ENCODE measurements at places on chromosomes 3 and 15.

GRCh38 chr15:28118531-28118930 is 19.4 kb upstream of the OCA2 start:
- DNase-seq = no peak

- no peak for DNase-seq
Measured at GRCh38 chr3:32975891-32976595, 24.6 kb downstream of the CCR4 start.

- no peak for DNase-seq
Measured at GRCh38 chr3:194158942-194159439, 23.0 kb downstream of the HES1 start.

DNA sequence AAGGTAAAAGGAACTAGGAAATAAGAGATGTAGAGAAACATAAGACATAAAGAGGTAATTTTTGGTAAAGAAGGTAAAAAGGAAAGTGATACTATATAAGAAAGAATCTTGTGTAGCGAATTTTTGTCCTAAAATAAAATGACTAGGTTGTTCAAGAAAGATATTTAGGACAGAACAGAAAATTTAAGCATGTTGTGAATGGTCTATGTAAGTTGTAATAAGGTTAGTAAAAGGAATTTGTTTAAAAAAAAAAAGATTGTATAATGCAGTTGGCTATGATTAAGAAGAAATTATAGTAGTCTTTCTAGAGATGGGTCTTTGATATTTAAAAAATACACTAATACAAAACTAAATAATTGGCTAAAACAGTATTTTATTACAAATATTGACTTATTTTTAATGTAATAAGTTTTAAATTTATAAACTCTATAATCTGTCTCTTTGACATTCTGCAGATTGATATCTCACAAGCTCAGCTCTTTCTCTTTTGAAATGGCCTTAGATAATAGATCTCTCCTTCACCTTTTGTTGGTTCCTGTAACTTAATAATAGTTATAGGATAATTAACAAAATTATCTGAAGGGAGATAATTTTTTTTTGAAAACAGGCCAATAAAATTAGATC is 3.7 kb upstream of the SLC41A3 start:
- no peak for DNase-seq

GRCh38 chr15:85620690-85621049 is 174.1 kb downstream of the KLHL25 start:
- no peak for DNase-seq

- DNase-seq = peak; percentile 19
Measured at GRCh38 chr3:172622916-172623700, 87.8 kb downstream of the NCEH1 start.

DNA sequence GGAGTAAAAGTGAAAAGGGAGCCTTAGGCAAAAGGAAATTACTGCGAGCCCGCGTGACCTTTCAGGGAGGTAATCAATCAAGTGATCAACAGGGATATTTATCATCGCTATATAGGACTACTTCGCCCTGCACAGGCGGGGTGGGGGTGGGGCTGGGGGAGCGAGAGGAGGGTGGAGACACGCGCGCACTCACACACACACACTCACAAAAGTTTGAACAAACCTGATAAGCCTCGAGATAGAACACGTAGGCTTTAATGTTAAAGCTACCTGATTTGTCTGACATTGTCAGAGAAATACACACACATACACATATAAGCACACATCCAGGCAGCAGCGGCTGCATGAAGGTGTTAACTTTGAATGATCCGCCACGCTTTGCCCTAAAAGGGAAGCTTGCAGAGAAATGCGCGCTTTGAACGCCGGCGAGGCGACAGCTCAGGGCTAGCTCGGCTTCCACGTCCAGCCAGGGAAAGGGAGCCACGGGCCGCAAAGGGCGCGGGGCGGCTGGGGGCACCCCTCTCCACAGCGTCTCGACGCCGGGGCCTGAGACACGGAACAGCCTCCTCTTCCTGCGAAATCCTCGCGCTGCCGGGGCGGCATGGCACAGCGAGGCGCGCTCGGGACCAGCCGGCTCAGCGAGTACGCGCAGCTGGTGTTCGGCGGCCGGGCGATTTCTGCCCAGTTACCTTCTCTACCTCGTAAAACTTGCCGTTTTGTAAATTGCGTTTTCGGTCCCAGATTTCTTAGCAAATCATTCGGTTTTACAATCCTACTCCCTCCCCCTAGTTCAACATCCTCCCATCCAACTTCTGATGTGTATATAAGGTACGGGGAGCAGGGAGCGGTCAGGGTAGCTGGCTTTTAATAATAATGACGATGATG is 4.8 kb upstream of the MECOM start:
- DNase-seq = peak; percentile 13

DNA sequence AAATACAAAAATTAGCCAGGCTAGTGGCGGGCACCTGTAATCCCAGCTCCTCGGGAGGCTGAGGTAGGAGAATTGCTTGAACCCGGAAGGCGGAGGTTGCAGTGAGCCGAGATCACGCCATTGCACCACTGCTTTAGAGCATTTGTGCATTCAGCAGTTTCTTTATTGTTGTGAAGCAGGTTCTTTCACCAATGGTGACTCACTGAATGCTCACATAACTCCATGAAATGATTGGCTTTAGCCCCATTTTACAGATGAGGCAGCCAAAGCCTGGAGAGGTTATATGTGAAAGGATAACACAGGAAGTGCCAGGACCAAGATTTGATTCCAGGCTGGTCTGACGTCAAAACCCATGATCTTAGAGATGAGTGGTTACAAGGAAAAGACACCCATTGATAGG is 195.2 kb downstream of the SLCO3A1 start:
- DNase-seq = no peak

DNA sequence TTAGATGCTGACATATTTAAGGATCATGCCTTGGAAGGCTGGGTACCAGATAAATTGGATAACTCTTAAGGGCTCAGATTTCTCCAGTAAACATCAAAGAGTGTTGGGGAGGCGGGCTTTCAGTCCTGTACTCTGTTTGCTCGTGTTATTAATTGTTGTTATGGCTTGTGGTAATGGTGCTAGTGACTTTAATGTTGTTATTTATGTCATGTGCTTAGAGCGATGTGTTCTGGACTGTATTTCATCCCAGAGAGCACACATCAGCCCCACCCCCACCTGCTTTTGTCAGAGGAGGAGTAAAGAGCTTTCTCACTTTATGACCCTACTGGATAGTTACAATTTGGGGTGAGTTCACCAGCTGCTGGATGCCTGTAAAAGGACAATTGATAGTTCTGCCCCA is 386.3 kb downstream of the EPHB1 start:
- no peak for DNase-seq

DNA sequence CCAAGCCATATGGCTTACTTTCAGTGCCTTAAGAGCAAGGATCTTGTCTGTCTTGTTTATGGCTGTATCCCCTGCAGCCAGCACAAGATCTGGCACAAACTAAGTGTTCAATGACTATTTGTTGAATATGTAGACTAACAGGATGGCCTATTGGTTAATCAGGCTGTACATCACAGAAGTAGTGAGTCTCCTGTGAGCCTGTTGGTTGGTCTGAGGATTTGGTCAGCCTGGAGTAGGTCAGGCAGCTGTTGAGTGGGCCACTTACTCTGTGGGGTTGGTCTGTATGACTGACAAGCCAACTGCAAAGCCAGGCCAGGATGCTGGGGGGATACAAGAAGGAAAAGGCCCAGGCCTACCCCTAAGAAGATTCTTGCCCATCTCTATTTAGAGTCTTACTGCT is 33.4 kb upstream of the CILP start:
- DNase-seq = no peak

DNA sequence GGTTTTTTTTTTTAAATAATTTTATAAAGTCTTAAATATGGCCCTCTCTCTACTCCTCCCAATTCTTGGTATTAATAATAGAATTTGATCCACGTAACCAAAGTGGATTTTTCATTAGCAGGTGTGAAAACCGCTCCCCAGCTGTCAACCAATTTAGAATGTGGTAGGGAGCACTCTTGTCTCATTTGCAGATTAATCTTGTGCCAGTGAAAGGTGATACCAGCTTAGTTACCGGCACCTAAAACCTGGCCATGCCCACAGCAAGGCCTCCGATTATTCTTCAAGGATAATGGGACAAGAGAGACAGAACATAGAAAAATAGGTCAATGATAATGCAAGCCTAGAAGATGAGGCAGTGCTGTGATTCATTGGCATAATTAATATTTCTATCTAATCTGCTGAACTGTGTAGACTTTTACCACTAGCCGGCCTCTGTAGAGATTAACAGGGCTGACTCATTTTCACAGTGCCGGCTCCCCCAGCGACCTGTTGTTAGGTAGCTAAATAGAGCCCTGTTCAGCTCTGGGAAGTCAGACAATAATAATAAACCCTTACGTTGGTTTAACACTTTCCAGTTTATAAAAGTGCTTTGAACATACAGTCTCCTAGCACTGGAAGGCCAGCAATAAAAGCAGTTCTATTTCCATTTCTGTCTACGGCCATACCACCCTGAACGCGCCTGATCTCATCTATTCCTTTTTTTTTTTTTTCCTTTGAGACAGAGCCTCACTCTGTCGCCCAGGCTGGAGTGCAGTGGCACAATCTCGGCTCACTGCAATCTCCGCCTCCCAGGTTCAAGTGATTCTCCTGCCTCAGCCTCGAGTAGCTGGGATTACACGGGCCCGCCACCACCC is 102.9 kb downstream of the SHQ1 start:
- no peak for DNase-seq

GRCh38 chr15:52021128-52021671 is 2.2 kb downstream of the MAPK6 start:
- DNase-seq = peak; percentile 79

DNA sequence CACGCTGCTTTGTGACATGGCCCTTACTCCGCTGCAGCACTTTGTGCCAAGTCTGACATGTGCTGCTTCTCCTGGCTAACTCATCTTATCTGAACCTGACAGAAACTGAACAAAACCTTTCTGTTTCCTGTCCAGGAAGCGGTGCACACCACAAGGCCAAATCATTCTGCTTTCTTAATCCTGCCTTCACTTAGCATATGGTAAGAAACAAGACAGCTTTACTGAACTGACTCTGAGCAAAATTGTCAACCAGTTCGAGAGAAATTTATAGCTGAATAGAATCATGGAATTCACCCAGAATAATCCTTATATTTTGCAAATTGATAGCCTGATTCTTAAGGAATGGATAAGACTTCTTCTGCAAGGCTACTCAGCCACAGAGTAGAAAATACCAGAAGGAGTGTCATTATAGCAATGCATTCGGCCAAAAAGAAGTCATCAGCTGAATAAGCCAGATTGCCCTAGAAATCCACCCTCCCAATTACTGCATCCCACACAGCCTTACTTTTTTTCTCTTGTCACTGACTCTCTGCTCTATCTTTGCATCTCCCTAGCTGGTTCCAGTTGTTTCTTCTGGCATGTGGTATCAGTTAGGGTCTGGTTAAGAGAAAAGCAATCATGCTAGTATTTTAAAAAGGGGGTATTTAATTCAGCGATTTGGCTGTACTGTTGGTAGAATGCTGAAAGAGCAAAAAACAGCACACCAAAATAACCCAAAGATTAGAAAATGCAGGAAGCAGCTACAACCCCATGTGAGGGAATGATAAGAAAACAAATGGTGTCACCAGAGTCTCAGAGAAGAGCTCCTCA is 41.6 kb upstream of the STRIT1 start:
- no peak for DNase-seq

DNA sequence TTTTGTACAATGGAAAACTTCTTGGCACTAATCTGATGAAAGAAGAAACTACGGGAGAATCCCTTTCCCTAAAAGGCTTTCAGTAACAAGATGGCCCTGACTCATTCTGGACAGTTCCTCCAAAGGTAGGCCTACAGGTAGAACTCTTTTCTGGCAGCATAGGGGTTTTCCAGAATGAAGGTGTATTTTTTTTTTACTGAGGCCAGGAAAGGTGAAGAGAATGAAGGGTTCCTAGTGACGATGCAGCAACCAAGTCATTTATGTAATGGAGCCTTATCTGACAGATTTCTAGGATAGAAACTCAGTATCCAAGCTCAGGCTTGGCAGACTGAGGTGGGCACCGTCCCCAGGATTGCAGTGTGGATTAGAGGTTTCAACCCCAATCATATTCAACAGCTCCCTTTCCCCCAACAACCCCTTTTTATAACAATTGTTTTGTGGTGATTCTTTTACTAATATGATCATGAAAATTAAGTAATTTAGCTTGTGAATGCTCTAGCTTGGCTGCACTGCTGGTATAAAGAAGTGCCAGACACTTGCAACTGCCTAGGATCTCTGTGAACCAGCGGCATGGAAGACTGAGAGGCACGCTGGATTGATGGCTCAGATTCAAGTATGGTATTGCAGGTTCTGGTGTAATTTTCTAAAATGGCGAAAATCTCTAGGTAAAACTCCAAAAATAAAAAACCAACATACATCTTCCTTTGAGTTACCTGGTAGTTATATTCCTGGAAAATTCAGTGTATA is 8.7 kb upstream of the TRIM69 start:
- DNase-seq = no peak

- DNase-seq = peak; percentile 42
Measured at GRCh38 chr15:41501191-41501917, 7.7 kb downstream of the ITPKA start.

DNA sequence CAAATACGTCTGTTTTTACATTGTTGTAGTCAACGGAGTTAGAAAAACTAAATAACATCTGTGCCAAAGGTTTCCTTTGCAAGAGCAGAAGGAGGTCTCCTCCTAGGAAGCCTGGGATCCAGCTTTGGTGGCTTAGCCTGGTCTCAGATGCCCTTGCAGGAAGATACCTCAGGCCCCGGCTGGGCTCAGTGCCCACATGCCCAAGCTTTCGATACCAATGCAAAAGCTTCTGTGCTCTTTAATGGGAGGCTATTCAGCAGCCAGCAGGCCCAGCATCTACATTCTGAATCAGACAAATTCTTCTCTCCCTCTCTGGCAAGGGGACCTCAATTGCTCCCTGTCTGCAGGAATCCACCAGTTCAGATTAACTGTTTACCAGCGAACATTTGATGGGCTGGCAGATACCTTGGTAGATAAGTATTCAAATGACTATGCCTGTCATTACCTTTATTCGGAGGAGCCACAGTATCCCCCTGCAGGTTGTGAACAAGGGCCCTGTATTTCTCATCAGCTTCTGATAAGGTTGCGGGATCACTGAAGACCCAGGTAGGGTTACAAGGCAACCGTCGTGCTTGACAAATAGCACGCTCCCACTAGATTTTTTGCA is 180.1 kb upstream of the KBTBD8 start:
- DNase-seq = no peak

DNA sequence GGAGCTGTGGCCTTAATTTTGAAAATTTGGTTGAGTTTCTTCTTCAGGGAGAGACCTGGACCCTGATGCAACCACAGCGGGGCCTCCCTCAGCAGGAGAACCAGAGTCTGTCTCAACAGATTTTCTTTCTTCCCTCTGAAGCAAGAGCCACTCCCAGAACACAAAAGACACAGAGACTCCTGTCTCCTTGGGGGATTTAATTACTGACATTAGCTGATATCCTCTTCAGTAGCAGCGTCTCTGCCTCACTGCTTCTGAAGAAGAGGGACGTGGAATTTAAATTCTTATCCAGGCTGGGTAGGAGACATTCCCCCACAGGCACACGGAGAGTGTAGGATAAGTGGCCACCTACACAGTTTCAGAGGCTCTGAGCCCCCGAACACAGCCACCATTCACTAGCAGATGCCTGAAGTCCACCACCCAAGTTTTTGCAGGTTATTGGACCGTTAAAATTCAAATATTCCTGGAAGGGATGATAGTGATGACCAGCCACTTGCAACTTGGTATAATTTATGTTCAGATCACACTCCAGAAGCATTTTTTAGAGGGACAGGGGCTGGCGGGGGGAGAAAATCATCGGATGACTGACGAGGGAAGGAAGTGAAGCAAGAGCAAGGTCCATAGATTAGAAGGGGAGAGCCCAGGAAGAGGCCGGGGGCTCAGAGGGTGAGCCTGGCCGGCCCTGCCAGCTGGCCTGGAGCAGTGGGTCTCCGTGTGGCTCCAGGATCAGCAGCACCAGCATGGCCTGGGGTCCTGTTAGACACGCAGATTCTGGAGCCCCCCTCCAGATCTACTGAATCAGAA is 109.7 kb downstream of the BDH1 start:
- DNase-seq = no peak

- DNase-seq = no peak
Measured at GRCh38 chr3:189467451-189467850, 163.7 kb upstream of the TP63 start.

All from stimulated activated CD4-positive, alpha-beta T cell treated with anti-CD3 and anti-CD28 coated beads, Interleukin-4, amount 100 ng/mL, for 4 hours (primary cell).